Lower leg skin (tissue), 4 donors: ENCODE measurements at places on chromosomes 3 and 15.

- no peak for DNase-seq
These were observed 14.6 kb upstream of the PPP2R3A start for GRCh38 chr3:135950941-135951340.

- peak; percentile 83 for DNase-seq
These were observed 16.1 kb downstream of the C3orf22 start for GRCh38 chr3:126542340-126543241.

- no peak for DNase-seq
These were observed 32.3 kb upstream of the DUT start for GRCh38 chr15:48298914-48299313.

- DNase-seq: no peak
These were observed 45.3 kb upstream of the KY start for GRCh38 chr3:134696155-134696554.

- no peak for DNase-seq
These were observed 57.6 kb upstream of the LIPC start for GRCh38 chr15:58374147-58374546.

DNA sequence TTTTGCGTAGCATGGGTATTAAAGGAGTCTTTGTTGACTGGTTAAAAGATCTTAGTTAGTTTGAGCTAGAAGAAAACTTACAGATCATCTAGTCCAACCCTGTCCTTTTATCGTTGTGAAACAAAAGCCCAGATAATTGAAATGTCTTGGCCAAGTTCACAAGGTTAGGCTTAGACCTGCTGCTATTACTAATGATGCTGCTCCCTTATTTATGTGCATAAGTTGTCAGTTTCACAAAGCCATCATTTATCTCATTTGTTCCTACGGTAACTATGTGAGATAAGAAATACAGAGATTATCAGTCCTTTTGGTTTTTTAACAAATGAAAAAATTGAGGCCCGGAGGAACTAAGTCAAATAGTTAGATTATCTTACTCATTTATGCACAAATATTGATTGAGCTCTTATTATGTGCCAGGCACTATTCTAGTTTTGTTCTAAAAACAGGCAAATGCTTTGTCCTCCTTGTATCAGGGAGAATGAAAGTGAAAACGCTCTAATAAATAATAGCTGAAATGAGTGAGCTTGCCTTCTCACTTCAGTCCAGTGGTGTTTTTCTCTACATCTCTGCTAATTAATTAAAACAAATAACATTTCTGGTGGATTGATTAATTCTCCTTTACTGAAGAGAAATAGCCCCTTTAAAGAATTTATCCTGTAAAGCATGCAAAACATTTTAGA is 49.1 kb upstream of the TPRG1 start:
- DNase-seq: no peak

- no peak for DNase-seq
These were observed 179.9 kb downstream of the FMN1 start for GRCh38 chr15:33014586-33014985.

DNA sequence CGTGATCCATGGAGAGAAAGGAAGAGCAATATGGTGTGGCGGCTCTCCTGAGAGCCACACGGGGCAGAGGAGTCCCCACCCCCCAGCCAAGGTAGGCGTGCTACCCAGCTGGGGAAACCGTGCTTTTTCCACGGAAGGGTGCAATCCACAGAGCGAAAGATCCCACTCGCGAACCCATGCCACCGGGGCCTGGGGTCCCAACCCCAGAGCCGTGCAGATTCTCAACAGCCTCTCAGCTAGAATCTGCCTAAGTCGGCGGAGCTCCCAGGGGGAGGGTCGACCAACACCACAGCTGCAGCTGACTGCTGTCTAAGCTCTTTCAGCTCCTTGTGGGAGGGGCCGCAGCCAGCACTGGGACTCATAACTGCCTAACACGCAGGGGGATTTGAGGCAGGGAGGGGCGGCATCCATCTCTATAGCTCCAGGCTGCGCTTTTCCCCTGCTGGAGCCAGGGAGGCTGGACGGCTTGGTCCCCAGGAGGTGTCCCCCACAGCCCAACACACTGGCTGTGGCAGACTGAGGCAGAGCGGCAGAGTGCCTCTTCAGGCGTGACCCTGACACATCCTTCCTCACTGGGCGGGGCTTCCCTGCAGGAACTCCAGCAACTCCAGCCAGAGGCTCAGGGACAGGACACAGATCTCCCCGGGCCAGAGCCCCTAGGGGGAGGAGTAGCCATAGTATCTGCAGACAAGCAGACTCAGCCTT is 107.6 kb upstream of the ZBTB20 start:
- DNase-seq: no peak

- DNase-seq: no peak
These were observed 201.9 kb downstream of the PDCD6IP start for GRCh38 chr3:34000301-34000700.

- DNase-seq: peak; percentile 12
These were observed 28.3 kb downstream of the IDH3A start for GRCh38 chr15:78177447-78177873.

- DNase-seq: no peak
These were observed 94.6 kb upstream of the SNTN start for GRCh38 chr3:63557912-63558311.

DNA sequence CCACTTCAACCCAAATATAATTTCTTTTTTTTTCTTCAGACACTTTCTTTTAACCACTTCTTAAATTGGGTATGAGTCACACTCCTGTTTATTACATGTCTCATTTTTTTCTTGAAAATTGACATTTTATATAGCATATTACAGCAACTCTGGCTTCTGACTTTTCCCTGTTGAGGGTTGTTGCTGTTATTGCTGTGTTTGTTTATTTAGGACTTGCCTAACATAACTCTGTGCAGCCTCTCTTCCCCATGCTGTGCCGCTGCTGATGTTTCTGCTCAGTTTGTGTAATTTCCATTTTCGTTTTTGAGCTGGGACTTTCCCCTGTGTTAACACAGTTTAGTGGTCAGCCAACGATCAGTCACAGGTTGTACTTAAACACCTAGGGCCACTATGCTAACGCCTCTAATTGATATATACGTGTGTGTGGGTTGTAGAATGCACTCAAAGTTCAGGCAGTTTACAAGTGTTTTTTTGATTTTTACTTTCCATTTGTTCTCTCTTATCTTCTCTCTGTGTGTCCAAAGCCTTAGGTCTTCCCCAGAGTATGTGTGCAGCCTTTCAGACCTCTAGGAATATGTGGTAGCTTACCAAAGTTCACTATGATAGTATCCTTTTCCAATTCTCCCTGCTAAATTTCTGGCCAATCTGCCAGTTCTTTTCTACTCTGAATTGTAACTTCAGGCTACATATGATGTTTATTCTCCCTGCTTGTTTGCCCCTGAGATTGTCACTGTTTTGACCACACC is 337.2 kb downstream of the ZBTB20 start:
- no peak for DNase-seq

DNA sequence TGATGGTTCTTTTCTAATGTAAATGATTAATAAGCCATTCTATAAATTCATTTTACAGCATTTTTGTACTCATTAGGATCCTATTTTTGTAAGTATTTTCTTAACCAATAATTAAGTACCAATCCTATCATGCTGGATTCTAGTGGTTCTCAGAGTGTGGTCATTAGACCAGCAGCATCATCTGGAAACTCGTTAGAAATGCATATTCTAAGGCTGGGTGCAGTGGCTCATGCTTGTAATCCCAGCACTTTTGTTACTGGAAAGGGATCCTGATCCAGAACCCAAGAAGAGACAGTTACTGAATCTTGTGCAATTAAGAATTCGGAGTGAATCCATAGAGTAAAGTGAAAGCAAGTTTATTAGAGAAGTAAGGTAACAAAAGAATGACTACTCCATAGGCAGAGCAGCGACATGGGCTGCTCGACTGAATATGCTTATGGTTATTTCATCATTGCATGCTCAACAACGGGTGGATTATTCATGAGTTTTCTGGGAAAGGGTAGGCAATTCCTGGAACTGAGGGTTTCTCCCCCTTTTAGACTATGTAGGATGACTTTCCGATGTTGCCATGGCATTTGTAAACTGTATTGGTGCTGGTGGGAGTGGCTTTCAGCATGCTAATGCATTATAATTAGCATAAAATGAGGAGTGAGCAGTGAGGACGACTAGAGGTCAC is 9.9 kb upstream of the CEMIP start:
- DNase-seq: no peak
